Anterior cingulate cortex (tissue), 58 donors: ENCODE measurements at places on chromosomes 13 and 19.

DNA sequence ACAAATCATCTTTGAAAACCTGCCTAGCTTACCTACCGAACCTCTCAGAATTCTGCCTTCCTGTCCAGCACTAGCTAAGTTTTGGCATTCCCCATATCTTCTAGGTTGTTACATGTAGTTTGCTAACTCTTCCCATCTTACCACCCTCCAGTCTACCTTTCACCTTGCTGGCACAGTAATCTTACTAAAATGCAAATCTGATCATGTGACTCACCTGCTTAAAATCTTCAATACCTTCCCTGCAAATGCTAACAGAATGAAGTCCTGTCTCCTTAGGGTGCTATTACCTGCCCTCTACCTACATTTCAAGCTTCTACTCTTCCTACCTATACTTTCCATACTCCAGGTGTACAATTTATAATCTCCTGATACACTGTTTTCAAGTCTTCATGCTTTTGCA is 30.4 kb downstream of the INTS6 start:
- no peak for DNase-seq

DNA sequence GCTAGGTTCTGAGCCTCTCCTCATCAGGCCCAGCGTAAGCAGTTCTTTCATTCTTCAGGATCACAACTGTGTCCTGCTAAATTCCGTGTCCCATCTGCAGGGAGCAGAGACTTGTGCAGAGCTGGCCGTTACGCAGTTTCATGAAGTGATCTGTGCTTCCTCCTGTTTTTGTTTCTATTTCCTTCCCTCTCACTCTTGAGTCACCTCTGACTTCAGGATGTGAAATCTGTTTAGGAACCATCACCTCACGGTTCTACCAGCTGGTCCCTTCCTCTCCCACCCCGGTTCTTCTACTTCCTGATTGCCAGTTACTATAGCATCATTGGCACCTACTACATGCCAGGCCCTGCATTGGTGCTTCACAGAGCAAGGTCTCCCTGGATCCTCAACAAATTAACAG is 8.5 kb downstream of the MAU2 start:
- no peak for DNase-seq

- DNase-seq = no peak
Observed at GRCh38 chr13:34767778-34768177, 174.3 kb upstream of the NBEA start.

GRCh38 chr13:113997845-113998751 is 24.2 kb upstream of the C13orf46 start:
- DNase-seq = no peak

DNA sequence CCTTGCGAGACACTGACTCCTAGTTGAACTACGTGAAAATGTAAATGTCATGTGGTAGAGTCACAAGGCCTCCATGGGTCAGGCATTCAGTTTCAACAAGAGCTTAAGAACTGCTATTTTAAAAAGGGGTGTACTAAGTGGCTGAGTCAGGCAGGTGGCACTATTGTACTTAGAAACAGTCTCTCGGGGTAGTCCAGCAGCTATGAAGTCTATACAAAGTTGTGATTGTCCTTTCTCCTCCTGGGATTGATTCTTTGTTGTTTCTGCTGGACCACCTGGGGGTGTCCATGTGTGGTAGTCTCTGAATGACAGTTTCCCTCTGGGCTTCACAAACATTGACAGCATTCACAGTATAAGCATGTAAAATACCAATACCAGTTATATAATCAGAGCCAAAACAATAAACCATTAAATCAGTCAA is 33.0 kb downstream of the UGGT2 start:
- peak; percentile 25 for DNase-seq

GRCh38 chr19:48053856-48054255 is 10.0 kb upstream of the CABP5 start:
- DNase-seq = no peak

- DNase-seq = no peak
Observed at GRCh38 chr13:95527955-95528354, 24.6 kb upstream of the CLDN10 start.

GRCh38 chr13:25037057-25037813 is 58.7 kb upstream of the PABPC3 start:
- DNase-seq = peak; percentile 23

- no peak for DNase-seq
Observed at GRCh38 chr13:113224486-113224885, 15.1 kb downstream of the CUL4A start.

DNA sequence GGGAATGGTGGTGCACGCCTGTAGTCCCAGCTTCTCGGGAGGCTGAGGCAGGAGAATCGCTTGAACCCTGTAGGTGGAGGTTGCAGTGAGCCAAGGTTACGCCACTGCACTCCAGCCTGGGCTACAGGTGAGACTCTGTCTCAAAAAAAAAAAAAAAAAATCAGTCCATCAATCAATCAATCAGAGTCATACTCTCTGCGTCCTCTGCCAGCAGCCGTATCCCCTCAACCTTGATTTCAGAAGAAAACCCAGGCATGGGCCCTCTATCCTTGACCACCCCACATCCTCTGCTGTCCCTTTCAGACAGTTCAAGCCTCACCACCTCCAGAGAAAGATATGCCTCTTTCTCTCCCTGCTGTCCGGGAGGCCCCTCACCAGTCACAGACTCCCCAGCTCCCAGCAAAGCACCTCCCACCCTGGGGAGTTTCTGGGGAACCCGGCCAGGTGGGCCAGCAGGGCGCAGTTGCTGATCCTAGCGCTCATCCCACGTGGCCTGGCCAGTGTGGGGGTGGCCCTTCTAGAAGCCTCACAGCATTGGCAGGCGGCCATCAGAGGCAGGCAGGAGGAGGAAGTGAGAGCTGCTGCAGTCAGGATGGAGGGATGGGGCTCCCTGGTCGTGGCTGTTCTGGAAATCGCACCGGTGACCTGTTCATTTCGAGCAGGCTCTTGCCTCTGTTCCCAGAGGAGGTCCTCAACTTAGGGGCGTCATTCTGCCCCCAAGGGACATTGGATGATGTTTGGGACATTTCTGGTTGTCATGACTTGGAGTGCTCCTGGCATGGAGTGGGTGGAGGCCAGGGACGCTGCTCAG is 10.2 kb upstream of the JSRP1 start:
- DNase-seq = peak; percentile 70

DNA sequence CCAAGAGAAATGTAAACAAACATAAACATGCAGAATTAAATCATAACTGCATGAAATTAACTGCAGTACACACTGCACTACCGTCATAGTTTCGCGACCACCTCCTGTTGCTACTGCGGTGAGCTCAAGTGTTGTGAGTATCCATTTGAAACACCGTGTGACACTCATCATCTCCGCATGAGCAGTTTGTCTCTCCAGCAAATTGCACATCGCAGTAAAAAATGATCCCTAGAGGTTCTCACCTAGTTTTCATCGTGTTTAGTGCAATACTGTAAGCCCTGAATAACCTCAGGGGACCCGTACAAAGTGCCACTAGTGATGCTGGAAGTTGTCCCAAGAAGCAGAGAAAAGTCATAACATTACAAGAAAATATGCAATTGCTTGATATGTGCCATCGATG is 147.7 kb downstream of the DPF1 start:
- no peak for DNase-seq

DNA sequence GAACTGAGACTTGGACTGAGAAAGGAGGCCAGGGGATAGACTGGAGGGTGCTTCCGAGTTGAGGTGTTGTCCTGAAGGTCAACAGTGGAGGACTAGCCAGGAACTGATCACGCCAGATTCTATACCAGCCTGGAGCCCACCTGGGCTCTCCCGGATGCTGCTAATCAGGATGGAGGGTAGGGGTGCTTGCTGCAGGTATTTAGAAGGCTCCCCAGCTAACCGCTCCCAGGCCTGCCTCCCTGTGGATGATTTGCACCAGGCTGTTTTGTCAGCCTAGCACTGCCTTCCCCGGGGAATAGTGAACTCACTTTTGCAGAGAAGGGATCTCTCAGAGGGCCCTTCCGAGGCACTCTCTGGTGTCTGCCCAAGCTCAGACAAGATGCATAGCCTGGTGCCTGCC is 60.5 kb upstream of the KCTD15 start:
- no peak for DNase-seq

- DNase-seq = no peak
Observed at GRCh38 chr13:31522396-31522795, 216.9 kb upstream of the RXFP2 start.

GRCh38 chr19:2556221-2557092 is 80.5 kb downstream of the GADD45B start:
- DNase-seq = no peak

GRCh38 chr13:48891586-48891985 is 84.1 kb upstream of the FNDC3A start:
- DNase-seq = no peak

GRCh38 chr19:30062907-30063649 is 121.0 kb downstream of the URI1 start:
- DNase-seq = no peak

GRCh38 chr13:93861818-93862217 is 617.7 kb downstream of the DCT start:
- no peak for DNase-seq

DNA sequence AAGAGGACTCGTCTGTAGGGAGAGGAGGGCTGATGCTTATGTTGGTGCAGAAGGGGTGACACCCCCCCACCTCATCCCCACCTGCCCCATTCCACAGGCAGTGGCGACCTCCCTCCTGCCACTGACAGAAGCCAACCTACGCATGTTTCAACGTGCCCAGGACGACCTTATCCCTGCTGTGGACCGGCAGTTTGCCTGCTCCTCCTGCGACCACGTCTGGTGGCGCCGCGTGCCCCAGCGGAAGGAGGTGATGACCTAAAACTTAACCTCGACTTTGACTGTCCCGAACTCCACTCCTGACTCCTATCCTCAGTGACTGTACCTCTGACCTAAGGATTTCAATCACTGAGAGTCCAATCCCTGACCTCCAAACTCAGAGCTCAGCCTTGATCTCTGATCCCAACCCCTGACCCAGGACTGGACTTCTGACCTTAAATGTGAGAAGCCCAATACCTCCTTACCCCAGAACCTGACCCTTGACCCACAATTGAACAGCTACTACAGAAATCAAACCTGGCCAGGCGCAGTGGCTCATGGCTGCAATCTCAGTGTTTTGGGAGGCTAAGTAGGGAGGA is 3.8 kb downstream of the SHFL start:
- no peak for DNase-seq

- DNase-seq = no peak
Observed at GRCh38 chr19:46714444-46715106, 2.3 kb downstream of the PRKD2 start.

DNA sequence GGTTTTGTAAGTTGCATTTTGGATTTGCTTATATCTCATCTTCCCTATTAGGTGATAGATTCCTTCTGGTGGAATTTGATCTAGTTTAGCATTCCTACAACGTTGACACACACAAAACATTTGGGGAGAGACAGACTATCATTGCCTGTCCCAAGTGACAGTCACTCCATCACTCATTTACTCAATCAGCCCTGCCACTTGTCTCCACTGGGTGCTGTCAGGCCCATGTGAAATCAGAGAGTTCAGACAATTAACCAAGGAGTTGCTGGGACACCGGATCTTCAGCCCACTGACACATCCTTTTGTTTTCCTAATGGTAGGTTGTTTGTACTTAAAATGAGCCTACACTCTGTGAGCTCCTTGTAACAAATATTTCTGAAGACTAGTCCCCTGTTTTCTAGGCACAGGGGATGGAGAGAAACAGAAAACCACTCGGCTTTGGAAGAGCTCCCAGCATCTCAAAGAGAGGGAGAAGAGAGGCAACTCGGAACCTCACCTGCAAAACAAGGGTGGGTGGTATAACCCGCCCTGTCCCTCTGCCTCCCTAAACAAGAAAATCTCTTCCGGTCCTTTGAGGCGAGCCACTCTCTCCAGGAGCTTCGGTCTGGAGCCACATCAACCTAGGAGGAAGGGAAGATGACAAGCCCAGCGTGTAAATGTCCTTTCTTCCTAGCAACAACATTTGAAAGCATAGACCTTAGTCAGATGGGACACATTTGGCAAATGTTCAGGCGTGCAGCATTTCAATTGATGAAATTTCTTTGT is 440.9 kb upstream of the KLF12 start:
- no peak for DNase-seq

DNA sequence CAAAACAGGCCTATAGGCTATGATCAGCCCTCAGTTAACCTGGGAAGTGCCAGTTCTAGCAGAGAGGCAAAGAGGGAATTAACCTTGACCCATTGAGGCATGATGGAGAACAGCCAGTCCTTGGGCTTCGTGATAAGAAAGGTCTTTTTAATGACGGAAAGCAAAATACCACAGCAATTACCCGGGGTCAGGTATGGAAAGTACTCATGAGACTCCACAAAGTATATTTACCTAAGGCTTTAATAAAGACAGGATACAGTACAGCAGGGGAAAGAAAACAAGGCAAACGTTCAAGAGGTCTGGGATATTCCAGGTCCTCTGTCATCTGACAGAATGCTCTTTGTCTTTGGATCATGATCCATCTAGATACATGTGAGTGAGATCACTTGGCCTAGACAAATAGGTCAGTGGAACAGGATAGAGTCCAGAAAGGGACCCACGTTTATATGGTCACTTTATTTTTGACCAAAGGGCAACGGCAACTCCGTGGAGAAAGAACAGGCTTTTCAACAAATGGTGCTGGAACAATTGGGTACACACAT is 52.2 kb downstream of the WDFY2 start:
- no peak for DNase-seq

DNA sequence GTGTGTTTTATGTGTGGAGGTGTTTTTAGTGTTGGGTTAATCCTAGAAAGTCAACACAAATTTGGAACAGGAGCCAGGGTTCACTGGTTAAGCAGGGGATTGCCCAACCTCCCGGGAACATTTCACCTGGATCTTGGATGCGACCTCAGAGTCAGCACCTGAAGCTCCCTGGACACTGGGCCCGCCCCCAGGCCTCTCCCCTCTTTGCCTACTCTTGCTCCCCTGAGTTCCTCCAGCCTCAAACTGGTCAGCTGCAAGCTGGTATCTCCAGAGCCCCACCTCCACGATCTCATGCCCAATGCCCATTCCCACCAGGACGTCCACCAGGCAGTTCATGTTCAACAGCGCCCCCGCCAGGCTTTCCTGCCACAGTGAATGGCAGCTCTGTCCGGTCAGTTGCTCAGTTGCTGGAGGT is 9.7 kb downstream of the HSD17B14 start:
- DNase-seq = no peak

DNA sequence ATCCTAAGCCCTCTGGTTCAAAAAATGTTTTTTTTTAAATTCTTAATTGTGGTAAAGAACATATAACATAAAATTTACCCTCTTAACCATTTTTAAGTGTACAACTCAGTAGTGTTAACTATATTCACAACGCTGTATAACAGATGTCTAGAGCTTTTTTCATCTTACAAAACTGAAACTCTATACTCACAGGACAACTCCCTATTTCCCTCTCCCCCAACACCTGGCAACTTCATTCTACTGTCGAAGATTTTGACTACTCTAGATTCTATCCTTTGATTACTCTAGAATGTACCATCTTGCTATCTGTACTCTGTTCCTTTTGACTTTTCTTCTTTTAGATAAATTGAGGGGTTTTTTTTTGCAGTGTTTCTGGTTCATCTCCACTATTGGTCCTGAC is 200.4 kb downstream of the KLF12 start:
- DNase-seq = no peak

GRCh38 chr13:34025746-34026145 is 207.8 kb downstream of the RFC3 start:
- DNase-seq = no peak

- DNase-seq = no peak
Observed at GRCh38 chr13:25237083-25237482, 50.2 kb downstream of the MTMR6 start.
